Subcutaneous adipose tissue (tissue), 4 donors: ENCODE measurements at places on chromosomes 12 and 14. TPM values are rescaled to one million over a fixed set of nuclear protein-coding genes. Genes with fewer than 3 reads are reported as not detected.

The TMEM121 gene
- total RNA-seq, result 3.6 TPM

The GALNT8 gene
- 1.5 TPM for total RNA-seq

The KRT77 gene
- not detected for total RNA-seq

The SLC41A2 gene
- total RNA-seq, result 65.8 TPM

The C14orf132 gene
- total RNA-seq, result 2.4 TPM

The NPFF gene
- total RNA-seq, result not detected

The SLC7A8 gene
- 55.9 TPM for total RNA-seq

The TUBA1B gene
- 325 TPM for total RNA-seq

The RPGRIP1 gene
- total RNA-seq, result not detected

The CEBPE gene
- total RNA-seq, result not detected

The FGD4 gene
- 84.0 TPM for total RNA-seq
